Stimulated activated CD8-positive, alpha-beta memory T cell treated with anti-CD3 and anti-CD28 coated beads, Interleukin-15, amount 100 ng/mL, for 1 hour (primary cell): ENCODE measurements at places on chromosomes 3 and 15.

GRCh38 chr3:112653209-112653871 lies 12.4 kb upstream of the CCDC80 start:
- no peak for DNase-seq

GRCh38 chr3:58055314-58055713 lies 47.1 kb downstream of the FLNB start:
- no peak for DNase-seq

DNA sequence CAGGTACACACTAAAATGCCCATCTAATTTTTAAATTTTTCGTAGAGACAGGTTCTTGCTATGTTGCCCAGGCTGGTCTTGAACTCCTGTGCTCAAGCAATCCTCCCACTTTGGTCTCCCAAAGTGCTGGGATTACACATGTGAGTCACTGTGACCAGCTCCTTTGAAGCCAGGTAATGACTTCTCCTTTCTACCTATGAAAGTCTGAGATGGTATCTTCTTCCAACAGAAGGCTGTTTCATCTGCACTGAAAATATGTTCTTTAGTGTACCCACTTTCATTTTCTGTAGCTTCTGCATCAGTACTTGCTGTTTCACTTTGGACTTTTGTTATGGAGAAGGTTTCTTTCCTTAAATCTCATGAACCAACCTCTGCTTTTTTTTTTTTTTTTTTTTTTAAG lies 8.8 kb downstream of the OIP5 start:
- no peak for DNase-seq

DNA sequence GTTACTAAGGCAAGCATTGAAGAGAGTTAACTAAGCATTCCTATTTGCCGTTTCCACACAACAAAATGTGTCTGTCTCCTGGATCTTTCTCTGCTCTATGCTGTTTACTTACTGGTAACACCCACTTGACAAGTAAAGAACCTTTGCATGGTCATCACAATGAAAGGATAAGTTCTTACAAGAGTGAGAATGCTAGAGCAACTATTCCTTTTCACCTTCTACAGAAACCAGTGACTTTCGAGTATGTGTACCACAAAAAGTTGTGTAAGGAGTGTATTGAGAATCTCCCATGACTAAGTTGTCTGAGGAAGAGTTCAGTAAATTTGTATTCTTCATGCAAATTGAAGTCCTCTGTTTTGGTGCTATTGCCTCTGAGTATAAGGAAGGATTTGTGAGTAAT lies 10.8 kb downstream of the TIPARP start:
- DNase-seq, result no peak

DNA sequence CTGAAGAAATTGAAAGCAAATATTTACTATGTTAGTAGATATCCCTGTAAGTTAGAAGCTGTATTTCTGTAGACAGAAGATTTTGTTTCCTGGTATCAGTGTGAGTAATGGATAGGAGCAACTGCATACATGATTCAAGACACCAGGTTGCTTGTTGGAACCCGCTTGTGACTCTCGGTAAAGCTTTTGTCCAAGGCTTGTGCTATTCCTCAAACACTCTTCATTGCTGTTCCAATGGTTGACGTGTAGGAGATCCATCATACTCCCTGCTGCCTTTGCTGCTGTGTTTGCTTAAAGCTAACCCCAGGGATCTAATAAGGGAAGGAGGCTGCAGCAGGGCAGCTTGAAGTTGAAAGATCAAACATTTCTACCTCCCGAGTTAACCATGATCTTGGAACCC lies 160.1 kb downstream of the RSRC1 start:
- no peak for DNase-seq

DNA sequence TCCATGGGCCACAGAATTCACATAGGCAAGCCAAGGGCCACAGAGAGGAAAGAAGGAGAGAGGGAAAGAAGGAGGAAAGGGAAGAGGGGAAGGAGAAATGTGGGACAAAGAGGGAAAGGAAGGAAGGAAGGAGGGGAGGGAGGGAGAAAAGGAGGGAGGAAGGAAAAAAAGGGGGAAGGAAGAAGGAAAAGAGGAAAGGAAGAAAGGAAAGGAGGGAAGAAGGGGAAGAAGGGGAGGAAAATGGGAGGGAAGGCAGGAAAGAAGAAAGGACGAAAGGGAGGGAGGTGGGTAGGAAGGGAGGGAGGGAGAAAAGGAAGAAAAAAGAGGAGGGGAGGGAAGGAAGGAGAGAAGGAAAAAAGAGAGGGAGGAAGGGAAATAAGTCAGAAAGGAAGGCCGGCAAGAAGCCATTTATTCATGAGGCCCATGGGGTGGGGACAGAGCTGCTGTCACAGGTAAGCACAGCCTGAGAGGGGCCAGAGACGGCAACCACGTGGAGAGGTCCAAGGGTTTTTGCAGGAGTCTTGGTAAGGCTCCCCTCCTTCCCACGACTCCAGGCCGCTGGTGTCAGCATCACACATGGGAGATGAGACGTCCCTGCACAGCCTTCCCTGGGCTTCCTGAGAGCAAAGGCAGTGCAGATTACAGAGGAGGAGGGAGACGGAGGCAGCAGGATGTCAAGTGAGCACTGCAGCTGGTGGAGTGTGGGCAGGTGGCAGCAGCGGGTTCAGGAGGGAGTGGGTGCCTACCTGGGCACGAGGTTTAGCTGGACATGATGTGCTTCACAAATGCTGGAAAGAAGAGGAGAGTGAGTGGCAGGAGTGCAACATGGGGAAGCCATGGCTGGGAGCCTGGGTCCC lies 5.5 kb downstream of the MYL3 start:
- DNase-seq, result no peak

GRCh38 chr3:14143271-14144225 lies 18.7 kb downstream of the TMEM43 start:
- no peak for DNase-seq

DNA sequence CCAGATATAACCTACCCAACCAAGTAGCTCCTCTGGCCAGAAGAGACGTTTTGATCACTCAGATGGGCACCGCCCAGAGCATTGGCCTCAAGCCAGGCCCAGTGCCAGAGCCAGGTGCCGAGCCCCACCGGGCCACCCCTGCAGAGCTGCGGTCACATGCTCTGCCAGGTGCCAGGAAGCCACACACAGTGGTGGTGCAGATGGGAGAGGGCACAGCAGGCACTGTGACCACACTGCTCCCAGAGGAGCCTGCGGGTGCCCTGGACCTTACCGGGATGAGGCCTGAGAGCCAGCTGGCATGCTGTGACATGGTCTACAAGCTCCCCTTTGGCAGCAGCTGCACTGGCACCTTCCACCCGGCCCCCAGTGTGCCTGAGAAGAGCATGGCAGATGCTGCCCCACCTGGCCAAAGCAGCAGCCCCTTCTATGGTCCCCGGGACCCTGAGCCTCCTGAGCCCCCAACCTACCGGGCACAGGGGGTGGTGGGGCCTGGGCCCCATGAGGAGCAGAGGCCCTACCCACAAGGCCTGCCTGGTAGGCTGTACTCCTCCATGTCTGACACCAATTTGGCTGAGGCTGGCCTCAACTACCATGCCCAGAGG lies 19.1 kb upstream of the APEH start:
- no peak for DNase-seq

DNA sequence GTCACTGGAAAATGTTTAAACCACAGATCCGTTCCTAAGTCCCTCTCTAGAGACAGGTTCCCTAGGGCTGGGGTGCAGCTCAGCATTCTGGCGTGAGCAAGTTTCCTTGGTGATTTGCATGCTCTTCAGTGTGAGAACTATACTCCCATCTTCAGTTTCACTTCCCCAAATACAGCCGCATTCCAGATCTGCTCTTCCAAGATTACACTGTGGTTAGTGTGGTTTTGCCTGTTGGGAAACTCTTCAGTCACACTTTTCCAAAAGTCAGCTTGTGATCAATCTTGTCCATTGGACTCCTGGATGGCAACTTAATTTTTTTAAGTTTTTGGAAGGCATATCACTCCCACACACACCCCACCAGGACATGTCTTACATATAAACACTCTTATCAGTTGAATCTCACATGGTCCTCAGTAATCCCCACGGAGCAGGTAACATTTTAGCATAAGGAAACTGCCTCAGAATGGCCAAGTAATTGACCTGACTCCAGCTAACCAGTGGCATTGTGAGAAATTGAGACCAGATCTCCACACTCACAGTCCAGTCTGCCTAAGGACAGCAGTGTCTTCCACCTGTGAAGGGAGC lies 33.5 kb upstream of the PTPN23 start:
- DNase-seq, result no peak

DNA sequence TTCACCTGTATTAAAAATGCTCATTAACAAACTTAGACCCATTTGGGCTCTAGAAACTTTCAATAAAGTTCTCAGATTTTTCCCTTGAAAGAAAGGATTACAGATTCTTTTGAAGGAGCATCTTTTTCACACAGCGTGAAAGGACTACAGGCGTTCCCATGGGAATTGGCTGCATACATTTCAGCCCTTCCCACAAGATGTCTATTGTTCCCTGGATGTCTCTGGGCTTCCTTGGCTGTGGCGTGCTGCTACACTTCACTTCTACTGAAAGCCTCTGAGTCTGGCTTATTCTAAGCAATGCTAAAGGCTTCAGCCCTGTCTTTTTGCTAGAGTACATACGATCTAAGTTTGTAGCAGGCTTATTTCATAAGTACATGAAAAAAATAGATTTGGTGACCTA lies 1.4 kb downstream of the VEPH1 start:
- DNase-seq, result no peak

DNA sequence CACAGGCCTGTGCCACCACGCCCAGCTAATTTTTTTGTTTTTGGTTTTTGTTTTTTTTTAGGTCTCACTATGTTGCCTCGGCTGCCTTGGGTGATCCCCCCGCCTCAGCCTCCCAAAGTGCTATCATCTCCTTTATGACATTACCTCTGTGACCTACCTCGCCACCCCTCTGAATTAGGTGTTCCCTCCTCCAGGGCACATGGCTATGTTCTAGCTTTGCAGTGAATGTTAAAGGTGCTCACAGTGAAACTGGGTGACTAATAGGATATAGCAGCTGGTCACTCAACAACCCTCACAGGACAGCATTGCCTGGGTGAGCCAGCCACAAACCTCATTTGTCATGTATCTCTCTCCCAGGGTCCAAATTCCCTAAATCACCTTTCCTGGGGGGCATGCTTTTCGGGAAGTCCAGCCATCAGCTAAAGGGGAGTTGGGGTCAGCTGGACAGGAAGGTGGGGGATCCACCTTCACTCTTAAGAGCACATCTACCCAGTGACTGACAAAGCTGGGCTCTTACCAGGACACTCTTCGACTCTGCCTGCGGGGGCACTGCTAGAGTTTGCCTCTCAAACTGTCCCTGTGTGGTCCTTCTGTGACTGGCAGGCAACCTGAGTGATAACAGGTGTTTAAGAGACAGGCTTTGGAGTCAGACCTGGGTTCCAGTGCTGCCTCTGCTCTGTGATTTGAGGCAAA lies 1.6 kb upstream of the TTLL3 start:
- DNase-seq, result peak; percentile 13

DNA sequence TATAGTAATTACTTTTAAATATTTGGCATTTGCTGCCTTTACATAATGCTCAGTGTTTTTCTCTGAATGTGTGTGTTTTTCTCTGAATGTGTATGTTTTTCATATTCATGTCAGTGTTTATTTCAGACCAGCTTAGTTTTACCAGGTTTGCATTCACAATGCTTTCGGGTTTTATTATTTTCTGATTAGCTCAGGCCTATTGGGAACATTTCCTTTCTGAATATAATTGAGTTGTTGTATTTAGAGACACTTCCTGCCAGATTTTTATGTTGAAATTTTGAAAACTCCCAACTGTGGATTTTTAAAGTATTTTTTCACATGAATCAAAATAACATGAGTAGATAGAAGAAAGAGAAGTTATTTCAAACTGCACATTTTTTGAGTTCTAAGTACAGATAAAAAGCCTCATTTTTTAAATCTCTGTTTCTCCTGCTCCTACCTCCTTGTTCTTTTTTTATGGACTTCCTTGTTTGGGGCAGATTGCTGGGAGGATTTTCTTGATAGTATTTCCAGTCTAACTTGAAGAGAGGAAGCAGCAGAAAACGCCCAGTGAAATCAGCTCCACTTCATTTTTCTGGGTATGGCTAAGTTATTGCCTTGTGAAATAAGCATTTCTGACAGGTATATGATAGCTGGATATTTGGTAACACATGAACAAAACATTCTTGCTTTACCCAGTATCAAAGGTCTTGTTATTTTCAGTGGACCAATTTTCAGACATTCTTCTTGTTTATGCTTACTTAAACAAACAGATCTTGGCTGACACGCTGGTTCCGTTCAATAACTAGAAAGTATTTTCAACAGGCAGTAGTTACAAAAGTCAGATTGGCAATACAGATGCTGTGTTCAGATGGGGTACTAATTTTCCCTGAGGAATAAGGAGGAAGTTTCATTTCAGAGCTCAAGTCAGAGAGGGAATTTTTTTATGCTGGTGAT lies 70.7 kb downstream of the RIOX2 start:
- DNase-seq, result no peak

GRCh38 chr3:112734171-112734570 lies 93.2 kb upstream of the CCDC80 start:
- no peak for DNase-seq

DNA sequence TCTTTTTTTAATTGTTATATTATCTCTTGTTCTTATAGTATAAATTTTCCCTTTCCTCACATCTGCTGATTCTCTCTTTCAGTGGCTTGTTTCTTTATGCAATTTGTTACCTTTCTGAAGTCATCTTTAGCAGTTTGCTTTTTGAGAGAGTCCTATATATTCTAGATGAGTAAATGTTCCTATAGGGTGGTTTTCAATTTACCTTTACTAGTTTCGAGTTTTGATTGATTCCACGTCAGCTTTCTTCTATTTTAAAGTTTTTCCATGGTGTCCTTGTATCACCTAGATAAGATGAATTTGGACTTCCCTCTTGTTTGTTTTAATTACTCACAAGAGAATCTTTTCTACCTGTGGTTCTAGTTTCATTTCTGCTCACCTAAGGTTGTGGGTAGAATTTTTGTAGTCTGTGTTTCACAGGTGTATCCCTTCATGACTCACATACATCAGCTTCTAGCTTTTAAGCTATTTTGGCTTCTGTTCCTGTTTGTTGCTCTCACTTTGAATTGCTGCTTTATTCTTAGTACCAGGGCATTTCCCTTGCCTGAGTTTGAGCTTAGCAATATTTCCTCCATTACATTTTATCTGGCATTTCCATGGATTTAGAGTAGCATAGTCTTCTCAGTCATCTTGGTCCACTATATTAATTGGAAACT lies 6.4 kb downstream of the TEX9 start:
- DNase-seq, result no peak

DNA sequence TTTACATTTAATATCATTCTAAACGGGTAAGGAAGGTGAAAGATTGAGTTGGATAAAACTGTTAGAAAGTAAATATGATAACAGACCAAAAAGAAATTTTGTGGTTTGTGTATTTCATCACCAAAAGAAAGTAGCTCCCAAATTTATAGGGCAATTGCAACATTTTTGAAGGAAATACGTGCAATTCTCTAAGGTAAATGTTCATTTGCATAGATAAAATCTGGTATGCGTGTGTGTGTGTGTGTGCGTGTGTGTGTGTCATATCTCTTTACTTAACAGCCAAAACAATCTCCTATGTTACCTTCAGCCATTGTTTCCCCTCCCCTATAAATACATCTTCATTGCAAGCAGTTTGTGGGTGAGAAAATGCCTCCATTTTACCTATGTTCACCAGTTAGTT lies 208.4 kb downstream of the TNIK start:
- no peak for DNase-seq
